Forelimb muscle (tissue), 1 donor: ENCODE measurements at places on chromosomes 1 and 21.

- DNase-seq = no peak
Measured at GRCh38 chr1:20684651-20685050, 23.5 kb upstream of the DDOST start.

GRCh38 chr1:63983391-63984256 is 209.8 kb downstream of the ROR1 start:
- no peak for DNase-seq

DNA sequence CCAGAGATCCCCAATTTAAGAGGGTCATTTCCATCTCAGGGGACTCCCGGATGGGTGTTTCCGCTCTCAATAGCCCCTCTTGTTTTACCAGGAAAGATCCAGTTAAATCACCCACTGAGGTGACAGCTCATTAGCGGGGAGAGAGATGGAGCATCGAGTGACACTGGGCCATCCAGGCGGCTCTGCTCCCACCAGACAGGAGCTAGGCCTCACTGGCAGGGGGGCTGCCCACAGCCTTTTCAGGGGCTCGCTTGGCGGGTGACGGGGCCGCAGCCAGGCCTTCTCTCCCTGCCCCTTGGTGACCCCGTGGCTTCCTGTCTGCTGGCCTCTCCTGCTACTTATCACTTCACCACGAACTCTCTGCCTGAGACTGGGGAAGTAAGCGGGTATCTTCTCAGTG is 26.7 kb upstream of the SPSB1 start:
- DNase-seq = no peak

GRCh38 chr1:210446479-210446878 is 117.8 kb downstream of the HHAT start:
- no peak for DNase-seq

- no peak for DNase-seq
Measured at GRCh38 chr21:42272984-42273600, 42.1 kb downstream of the TFF3 start.

- no peak for DNase-seq
Measured at GRCh38 chr1:1061682-1062345, 12.3 kb downstream of the RNF223 start.

- DNase-seq = no peak
Measured at GRCh38 chr1:164864161-164864560, 305.2 kb downstream of the PBX1 start.

DNA sequence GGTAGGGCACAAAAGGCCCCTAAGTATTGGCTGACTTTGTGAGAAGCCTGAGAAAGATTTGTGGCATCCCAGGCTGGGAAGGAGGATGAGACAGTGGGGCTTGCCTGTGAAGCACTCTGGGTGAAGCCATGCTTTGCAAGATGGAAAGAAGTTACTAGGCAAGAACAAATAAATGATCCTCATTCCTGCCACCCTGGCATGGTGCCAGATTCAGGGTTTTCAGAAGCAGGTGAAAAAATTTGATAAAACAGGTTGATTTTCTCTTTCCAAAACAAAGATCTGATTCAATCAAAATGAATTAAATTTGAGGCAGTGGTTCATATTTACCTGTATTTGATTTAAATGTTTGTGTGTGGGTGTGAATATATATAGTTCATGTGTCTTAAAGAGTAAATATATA is 386.9 kb upstream of the PROX1 start:
- no peak for DNase-seq

DNA sequence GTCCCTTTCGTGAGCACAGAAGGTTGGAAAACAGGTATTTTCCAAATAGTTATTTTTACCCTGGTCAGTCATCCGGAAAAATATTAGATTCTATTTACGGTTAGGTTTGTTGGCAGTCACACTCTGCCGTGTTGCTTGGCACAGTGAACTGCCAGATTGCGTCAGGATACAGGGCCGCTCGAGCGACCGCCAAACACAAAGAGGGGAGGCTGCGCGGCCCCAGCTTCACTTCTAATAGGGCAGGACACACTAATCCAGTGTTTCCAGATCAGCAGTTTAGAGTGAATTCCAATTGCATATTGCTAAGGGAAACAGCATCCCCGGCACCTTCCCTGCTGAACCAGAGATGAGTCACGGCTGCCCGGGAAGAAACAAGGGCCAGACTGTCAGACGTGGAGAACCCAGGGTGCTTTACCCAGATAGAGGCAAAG is 22.9 kb downstream of the UMODL1 start:
- DNase-seq = no peak
